ENCODE measurements at places on chromosomes 4 and X.

DNA sequence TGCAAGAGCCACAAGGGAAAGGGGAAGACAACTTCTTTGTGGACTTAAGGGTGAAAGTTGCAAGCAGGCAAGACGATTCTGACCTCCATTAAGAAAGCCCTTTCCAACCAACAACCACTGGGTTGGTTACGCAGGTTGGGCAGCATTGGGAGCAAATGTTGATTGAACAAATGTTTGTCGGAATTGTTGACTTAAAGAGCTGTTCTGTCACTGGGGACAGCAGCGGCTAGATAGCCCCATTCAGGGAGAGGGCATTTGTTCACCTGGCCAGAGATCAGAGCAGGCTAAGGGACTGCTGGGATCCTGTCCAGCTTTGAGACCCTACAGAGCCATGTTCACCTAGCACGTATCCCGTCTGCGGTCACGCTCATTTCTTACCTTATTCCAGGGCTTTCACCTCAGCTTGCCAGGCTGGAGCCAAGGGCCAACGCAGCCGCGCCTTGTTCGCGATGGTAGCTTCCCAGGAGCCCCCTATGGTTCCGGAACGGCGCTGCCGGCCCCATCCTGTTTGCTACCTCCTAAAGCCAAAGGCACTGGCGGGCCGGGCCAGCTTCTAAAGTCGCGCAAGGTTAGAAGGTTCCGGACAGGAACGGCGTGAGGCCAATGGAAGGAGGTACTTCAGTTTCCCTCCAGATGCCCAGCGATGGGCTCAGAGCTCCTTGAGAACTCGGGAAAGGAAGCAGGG is 24.6 kb downstream of the F9 start:
- no peak for DNase-seq

GRCh38 chr4:114998316-114998715 is 115.1 kb downstream of the NDST4 start:
- DNase-seq, result no peak

DNA sequence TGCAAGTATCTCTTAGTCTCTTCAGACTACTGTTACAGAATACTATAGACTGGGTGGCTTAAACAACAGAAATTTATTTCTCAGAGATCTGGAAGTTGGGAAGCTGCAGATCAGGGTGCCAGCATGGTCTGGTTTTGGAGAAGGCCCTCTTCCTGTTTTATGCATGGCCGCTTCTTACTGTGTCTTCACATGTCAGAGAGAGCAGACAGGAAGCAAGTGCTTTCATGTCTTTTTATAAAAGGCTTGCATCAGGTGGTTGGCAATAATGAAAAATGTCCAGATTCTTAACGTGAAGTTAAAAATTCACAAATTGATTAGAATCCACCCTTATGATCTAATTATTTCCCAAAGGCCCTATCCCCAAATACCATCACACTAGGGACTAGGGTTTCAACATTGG is 284.9 kb downstream of the RPA4 start:
- DNase-seq, result no peak

DNA sequence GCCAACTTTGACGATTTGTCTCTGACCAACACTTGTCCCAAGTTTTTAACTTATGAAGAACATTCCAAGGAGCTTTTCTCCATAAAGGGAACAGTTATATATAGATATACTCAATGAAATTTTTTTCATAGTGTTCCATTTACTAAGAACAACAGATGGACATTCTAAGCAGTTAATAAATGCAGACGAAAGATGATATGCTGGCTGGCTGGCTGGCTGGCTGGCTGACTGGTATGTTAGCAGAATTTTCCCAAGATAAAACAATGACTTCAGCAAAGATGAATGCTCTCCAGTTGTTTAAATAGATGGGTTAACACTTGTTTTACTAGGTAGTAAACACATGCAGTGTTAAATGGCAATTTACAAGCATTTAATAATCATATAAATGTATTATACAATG is 62.2 kb downstream of the SPANXN3 start:
- no peak for DNase-seq

GRCh38 chr4:131764730-131765129 is 1384.4 kb upstream of the PCDH10 start:
- DNase-seq, result no peak

- DNase-seq, result no peak
These were observed 75.3 kb upstream of the FRMPD3 start for GRCh38 chrX:107374132-107374531.

GRCh38 chr4:25161593-25161950 is 1.3 kb upstream of the SEPSECS start:
- no peak for DNase-seq

DNA sequence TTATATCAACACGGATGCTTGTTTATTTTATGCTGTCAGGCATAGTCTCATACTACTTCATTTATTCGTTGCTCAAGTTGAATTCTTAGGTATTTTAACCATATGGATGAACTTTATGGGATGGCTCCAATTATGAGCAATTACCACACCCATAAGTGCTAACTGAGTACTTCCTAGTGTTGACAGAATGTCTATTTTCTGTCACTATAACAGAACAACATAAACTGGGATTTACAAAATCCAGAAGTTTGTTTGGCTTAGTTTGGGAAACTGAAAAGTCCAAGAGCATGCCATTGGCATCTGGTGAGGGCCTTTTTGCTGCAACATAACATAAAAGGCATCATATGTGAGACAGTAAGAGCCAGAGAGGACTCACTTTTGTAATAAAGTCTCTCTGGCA is 21.0 kb downstream of the SULT1E1 start:
- no peak for DNase-seq
